Dermis blood vessel endothelial cell (primary cell): ENCODE measurements at places on chromosomes 12 and 14. TPM values are rescaled to one million over a fixed set of nuclear protein-coding genes. Genes with fewer than 3 reads are reported as not detected.

Gene PLBD1
- 0.34 and 1.4 TPM in 2 replicates for total RNA-seq

- DNase-seq: no peak
Measured at GRCh38 chr14:36438883-36439282, 81.1 kb downstream of the NKX2-1 start.

DNA sequence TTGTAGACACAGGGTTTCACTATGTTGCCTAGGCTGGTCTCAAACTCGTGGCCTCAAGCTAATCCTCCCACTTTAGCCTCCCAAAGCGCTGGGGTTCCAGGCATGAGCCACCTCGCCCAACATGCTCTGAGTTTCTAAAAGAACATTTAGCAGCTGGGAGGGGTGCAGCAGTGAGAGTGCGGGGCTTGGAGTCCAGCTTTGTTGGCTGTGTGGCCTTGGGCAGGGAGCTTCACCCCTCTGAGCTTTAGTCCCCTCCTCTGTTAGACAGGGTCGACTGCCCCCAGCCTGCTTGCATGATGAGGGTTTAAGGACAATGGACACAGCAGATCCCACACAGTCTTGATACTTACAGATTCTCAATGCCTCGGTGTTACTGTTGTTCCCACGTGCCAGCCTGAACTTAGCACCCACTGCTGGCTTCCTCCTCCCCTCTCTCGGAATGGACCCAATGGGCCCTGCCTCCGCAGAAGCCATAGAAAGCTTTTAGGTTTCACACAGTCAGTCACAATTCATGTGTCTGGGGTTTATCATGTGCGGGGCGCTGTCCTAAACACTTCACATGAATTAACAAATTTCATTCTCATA lies 54.6 kb downstream of the PSMA6 start:
- DNase-seq: no peak

Gene HOXC13
- total RNA-seq: not detected in 2 replicates

Gene TPH2
- total RNA-seq: not detected in 2 replicates

- no peak for DNase-seq
Measured at GRCh38 chr12:10211101-10211939, 1.4 kb upstream of the GABARAPL1 start.

DNA sequence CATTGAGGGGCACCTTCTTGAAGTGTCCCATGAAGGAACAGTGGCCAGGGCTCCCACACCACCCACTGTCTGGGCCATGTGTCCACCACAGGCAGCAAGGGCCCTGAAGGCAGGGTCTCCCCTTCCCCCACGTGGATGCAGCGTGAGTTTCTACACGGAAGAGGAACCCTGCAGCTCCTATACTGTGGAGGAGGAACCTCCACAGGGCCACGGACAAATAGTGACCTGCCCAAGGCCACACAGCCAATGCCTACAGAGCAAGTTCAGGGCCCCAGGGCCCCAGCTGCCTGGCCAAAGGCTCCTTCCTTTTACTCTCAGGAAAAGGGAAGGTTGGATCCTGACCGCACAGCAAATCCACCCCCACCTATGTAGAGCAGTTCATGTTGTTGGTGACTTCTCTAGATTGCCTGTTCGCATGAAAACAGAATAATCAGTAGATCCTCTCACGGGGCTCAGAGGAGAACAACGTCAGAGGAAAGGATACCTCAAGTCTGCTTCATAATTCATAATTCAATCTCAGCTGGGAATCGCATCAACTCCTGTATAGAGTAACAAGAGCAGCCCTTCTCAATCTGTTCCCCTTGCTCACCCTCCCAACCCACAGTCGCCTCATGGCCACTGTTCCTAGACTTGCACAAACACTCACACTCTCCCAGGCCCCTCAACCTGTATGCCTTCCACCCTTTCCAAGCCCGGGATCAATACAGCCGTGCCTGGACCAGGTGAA lies 11.1 kb upstream of the KRT73 start:
- no peak for DNase-seq

DNA sequence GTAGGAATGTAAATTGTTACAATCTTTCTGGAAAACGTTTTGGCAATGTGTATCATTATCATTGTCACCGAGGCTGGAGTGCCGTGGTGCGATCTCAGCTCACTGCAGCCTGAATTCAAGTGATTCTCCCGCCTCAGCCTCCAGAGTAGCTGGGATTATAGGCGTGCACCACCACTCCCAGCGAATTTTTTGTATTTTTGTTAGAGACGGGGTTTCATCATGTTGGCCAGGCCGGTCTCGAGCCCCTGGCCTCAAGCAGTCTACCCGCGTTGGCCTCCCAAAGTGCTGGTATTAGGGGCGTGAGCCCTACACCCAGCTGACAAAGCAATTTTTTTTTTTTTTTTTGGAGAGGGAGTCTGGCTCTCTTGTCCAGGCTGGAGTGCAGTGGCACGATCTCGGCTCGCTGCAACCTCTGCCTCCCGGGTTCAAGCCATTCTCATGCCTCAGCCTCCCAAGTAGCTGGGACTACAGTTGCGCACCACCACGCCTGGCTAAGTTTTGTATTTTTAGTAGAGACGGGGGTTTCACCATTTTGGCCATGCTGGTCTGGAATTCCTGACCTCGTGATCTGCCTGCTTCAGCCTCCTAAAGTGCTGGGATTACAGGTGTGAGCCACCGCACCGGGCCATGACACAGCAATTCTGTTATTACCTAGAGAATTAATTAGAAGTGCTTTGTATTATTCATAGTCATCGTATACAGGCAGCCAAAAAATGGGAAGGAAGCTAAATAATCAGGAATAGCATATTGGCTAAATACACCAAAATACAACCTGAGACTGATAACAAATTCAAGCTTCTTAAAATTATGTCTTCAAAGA lies 1.2 kb downstream of the ACTR6 start:
- no peak for DNase-seq

DNA sequence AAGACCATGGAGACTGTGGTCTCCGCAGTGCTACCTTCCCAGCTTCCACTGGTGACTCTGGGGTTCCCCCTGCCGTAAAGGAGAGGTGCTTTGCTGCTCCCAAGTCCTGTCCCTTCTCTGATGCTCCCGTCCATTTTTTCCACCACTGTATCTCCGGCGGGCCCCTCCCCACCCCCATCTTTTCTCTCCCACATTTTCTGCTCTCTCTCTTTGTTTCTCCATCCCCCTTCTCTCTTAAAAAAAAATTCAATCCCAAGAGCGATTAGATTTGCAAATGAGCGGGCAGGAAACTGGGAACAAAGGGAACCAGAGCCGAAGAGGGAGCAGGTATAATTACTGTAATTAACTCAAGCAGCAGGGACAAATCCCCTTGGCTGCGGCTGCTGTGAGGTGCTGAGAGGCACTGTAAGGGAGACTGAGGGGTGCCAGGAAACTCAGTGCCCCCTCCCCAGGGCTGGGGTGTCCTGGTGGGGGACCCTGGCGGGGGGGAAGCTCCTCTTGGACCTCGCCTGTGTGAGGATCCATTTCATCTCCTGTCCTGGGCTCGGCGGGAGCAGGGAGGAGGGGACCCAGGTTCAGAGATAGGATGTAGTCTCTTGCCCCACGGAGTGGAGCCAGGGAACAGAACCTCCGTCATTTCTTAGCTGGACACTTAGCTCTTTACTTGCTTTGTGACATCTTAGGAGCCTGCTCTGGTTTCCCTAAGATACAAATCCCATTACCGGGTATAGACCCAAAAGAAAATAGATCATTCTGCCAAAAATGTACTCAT lies 140.4 kb upstream of the NRXN3 start:
- DNase-seq: no peak
